ENCODE measurements at places on chromosomes 6 and 20. TPM values are rescaled to one million over a fixed set of nuclear protein-coding genes. Genes with fewer than 3 reads are reported as not detected.

DEFB124 gene
- total RNA-seq: not detected

DEF6 gene
- 125 TPM for total RNA-seq

RIPOR2 gene
- 31.1 TPM for total RNA-seq

METTL24 gene
- not detected for total RNA-seq

BPIFB1 gene
- not detected for total RNA-seq

ELOVL4 gene
- total RNA-seq: 2.1 TPM

CENPW gene
- total RNA-seq: 43.4 TPM

GRM1 gene
- not detected for total RNA-seq

C2 gene
- total RNA-seq: 1.6 TPM

PI16 gene
- not detected for total RNA-seq

Data from activated T-helper 1 cell treated with anti-CD3 and anti-CD28 coated beads, Interleukin-12 subunit alpha, Interleukin-12 subunit beta, Interleukin-2, Interleukin-4 antibody, amounts not matched to agents 30 ng/mL and 10 ng/mL and 1 ng/mL, durations not matched to agents 14 hours and 24 hours and 36 hours (primary cell).